A673 (cell line): ENCODE measurements at places on chromosomes 3 and 15. TPM values are rescaled to one million over a fixed set of nuclear protein-coding genes. Genes with fewer than 3 reads are reported as not detected.

CPA3 gene
- not detected in 2 replicates for total RNA-seq

GOLGA6L7 gene
- total RNA-seq: not detected in 2 replicates

MORF4L1 gene
- 428 and 451 TPM in 2 replicates for total RNA-seq

DNA sequence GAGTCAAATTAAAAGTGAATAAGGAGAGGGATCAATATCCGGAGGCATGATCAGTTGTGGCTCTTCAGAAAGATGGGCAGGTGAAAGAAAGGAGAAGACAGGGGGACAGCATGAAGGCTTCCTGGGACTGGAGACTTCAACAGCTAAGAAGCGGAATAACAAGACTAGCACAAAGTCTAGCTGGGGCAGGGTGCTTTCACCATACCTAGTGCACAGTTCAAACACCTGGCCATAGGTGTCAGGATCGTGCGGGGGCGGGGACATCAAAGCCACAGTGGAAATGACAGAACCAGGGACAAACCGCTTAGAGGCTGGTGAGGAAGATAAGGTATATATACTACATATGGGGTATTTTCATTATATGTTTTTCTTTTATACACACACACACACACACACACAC is 66.2 kb upstream of the FOXP1 start:
- no peak for DNase-seq

DNA sequence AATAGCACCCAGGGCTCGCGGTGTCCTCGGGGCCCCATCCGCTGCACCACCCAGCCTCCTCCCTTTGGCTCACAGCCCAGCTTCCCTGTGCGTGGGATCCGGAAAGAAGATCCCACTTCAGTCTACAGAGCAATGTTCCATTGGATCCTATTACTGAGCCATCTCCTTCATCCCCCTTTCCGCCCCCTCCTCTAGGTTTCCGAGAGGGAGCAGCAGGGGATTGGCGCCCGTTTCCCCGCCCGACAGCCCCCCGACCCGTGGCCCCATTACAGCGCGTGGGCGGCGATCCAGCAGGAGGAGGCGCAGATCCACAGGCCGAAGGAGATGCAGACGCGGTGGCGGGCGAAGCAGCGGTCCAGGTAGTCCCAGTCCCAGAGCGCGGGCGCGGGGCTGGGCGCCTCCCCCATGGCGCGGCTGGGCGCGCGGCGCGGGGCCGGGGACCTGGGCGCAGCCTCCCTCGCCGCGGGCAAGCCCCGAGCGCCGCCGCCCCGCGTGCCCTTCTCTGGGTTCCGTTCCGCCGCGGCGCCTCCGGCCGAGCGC is 340 bp downstream of the TMEM44 start:
- DNase-seq: peak; percentile 78

DNA sequence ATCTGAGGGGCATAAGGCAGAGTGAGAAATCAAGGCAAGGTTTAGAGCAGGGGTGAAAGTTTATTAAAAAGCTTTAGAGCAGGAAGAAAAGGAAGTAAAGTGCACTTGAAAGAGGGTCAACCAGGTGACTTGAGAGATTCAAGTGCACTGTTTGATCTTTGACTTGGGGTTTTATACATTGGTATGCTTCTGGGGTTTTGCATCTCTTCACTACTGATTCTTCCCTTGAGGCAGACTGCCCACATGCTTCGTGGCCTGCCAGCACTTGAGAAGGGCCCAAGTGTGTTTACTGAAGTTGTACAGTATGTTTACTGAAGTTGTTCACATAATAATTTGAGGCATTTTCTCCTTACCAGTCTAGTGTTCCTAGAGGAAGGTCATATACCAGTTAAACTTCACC is 367.0 kb upstream of the UBE2E2 start:
- DNase-seq: no peak

GRCh38 chr3:3109407-3110298 is 521 bp downstream of the IL5RA start:
- DNase-seq: no peak
